ENCODE measurements at places on chromosomes 3 and 15.

DNA sequence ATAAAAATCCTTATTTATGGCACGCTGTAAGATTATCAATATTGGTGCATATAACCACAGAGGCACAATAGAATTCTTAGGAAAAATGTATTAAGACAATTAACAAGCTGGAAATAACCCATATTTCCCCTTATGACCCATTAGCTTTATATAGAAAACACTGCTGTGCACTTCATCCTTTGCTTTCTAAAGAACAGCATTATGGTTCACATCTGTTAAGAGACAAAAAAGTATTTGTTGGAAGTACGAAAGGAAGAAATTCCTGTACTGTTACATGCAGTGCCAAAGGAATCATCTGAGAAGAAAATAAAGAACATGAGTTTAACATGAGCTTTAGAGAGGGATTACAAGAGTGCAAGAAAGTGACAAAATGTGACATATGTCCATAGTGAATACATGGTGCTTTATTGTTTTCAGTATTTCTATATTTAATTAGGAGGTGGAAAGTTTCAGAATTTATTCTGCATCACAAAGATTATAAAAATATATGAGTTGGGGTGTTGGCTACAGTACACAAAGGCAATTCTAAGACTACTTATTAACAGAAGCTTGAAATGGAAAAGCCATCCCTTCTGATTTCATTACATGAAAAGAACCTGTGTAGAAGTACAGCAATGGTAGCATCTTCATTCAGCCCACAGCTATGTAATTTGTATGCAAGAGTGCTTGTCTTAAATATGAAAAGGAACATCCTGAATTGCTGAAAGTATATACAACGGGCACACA, 6.8 kb downstream of the UBE3A start:
- no peak for DNase-seq

DNA sequence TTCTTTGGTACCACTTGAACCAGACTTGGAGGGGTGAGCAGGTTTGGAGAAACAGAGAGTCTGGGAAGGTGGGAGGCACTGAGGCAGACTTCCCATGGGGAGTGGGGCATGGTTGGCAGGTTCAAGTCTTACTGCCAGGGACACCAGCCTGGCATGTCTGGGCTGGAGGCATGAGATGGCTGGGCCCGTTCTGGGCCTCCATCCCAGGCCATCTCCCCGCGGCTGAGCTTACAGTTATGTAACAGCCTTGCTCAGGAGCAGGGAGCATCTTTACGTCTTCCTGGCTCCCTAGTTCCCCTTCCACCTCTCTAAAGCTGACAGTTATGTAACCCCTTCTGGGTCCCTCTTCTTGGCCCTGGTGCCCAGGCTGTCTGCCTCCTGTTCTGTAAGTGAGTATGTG, 12.4 kb downstream of the VIPR1 start:
- no peak for DNase-seq

DNA sequence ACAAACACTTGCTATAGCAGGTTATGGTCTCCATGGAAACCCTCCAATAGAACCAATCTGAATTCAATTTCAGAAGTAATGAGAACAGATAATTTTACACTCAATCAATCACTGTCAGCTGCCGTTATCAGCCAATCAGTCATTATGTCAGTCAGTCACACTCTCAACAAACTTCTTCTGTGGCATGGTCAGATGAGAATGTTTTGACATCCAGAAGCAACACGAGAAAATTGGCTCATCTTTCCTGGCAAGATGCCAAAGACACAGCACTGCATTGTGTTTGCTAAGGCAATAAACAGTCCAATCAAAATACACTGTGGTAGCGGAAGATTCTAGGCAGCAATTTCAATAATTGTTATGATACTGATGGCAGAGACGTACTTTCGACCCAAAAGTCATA, 190.7 kb downstream of the RORA start:
- DNase-seq, result no peak

DNA sequence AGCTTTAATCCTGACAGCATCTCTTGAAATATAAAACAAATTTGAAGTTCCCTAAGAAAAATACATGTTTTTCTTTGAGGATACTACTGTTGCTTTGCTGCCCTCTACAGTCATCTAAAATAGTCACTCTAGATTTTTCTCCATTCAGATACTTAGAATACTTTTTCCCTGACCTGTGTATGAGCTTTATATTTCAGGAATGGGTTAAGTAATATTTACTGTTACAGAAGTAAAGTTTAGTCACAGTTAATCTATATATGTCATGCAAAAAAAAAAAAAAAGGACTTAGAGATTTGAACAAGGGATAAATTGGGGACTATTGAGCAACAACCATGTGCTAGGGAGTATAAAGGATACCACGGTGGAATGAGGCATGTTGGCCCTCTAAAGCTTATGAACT, 8.8 kb downstream of the NECTIN3 start:
- no peak for DNase-seq

GRCh38 chr15:89813381-89814111, 1.1 kb downstream of the ANPEP start:
- no peak for DNase-seq

GRCh38 chr3:59341459-59341858, 291.6 kb upstream of the CFAP20DC start:
- DNase-seq, result no peak

Measured in activated T-cell treated with anti-CD3 and anti-CD28 coated beads for 1 hour (primary cell).